ENCODE measurements at places on chromosomes 1 and 21. TPM values are rescaled to one million over a fixed set of nuclear protein-coding genes. Genes with fewer than 3 reads are reported as not detected.

GRCh38 chr1:63721531-63722189, 52.2 kb upstream of the ROR1 start:
- no peak for DNase-seq

GRCh38 chr1:33561576-33561975, 89.1 kb downstream of the ZSCAN20 start:
- no peak for DNase-seq

Gene THEM5
- not detected for total RNA-seq

Gene AMPD1
- total RNA-seq: not detected

Gene DYNLT5
- 0.28 TPM for total RNA-seq

Gene LCE2B
- not detected for total RNA-seq

Gene IFFO2
- total RNA-seq: 4.1 TPM

GRCh38 chr1:46128344-46128743, 4.1 kb downstream of the PIK3R3 start:
- no peak for DNase-seq

Gene ASTN1
- total RNA-seq: 0.18 TPM

- DNase-seq: no peak
Observed at GRCh38 chr1:33573661-33574060, 101.2 kb downstream of the ZSCAN20 start.

Data from left lobe of liver (tissue), 2 donors.